ENCODE measurements at places on chromosomes 2 and 18.
A peak's percentile ranks its signal among the peaks of the same experiment; 100 is the strongest.

DNA sequence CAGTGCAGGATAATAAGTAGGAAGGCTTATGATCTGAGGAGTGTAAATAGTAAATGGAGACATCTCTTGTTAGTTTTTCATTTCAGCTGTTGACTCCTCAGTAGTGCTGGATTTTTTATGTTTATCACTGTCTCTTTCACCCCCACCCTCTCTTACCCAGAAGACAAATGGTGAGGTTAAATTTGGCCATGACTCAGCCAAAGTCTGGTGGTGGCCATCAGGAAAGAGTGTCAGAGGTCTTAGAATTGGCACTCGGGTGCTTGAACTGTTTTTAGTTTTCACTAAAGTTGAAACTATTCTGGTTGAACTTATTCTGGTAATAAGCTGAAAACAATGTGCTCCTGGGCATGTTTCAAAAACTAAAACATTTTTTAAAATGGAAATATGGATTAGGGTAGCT is 123.3 kb downstream of the FHOD3 start:
- H3K27me3 ChIP-seq = no peaks in the 10 kb centered on the region
- H3K4me3 ChIP-seq = no peak overlapping the region
- no peaks in the 10 kb centered on the region for H3K36me3 ChIP-seq
- DNase-seq = no peak

DNA sequence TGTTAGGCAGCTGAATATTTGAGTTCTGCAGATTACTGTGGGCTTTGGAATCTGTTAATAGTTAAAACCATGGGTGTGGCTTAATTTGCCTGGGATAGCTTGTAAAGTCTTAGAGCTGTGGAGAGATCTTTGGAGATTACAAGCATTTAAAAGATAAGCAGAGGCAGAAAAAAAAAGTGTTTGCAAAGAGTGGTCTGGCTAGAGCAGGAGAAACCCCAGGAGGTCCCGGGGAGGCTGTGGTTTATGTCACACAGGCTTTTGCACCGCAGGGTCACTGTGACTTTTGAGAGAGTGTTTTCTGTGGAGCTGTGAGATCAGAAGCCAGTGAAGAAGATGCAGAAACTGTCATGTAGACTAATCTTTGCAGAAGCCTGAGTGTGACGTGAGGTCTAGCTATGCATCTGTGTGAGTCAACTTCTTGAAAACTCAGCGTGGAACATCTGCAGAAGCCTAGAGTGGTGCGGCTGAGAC is 49.0 kb downstream of the SETBP1 start:
- peak; percentile 71 for DNase-seq
- H3K27me3 ChIP-seq = no peaks in the 10 kb centered on the region
- no peak overlapping the region for H3K27ac ChIP-seq
- peaks cover 25% of the 10 kb centered on the region for H3K4me1 ChIP-seq

- no peak overlapping the region for H3K27ac ChIP-seq
- no peaks in the 10 kb centered on the region for H3K27me3 ChIP-seq
- DNase-seq = no peak
- H3K36me3 ChIP-seq = no peaks in the 10 kb centered on the region
- H3K4me3 ChIP-seq = no peak overlapping the region
- no peaks in the 10 kb centered on the region for H3K4me1 ChIP-seq
These were observed 483.6 kb downstream of the EPHA4 start for GRCh38 chr2:221088506-221088905.

- peaks cover 39% of the 10 kb centered on the region for H3K4me1 ChIP-seq
- no peaks in the 10 kb centered on the region for H3K36me3 ChIP-seq
- H3K27ac ChIP-seq = no peak overlapping the region
- no peak overlapping the region for H3K4me3 ChIP-seq
- peak; percentile 19 for DNase-seq
These were observed 61.6 kb downstream of the ICOS start for GRCh38 chr2:203997980-203998809.

DNA sequence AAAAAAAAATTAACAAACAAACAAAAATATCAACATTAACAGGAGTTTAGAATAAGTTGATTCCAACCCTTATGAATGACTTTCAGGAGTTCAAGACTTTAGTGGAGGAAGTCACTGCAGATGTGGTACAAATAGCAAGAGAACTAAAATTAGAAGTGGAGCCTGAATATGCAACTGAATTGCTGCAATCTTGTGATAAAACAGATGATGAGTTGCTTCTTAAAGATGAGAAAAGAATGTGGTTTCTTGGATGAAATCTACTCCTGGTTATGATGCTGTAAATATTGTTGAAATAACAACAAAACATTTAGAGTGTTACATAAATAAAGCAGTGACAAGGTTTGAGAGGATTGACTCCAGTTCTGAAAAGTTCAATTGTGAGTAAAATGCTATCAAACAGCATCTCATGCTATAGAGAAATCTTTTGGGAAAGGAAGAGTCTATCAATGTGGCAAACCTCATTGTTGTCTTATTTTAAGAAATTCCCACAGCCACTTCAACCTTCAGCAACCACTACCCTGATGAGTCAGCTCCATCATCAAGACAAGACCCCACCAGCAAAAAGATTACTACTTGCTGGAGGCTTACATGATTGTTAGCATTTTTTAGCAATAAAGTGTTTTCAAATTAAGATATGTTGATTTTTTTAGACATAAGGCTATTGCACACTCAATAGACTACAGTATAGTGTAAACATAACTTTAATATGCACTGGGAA is 42.7 kb upstream of the TAF4B start:
- H3K36me3 ChIP-seq = no peaks in the 10 kb centered on the region
- no peak for DNase-seq
- H3K27ac ChIP-seq = no peak overlapping the region
- H3K27me3 ChIP-seq = no peaks in the 10 kb centered on the region
- H3K4me1 ChIP-seq = no peaks in the 10 kb centered on the region
- H3K4me3 ChIP-seq = no peak overlapping the region

GRCh38 chr2:178990533-178991241 is 59.2 kb downstream of the CCDC141 start:
- H3K36me3 ChIP-seq = no peaks in the 10 kb centered on the region
- no peak overlapping the region for H3K4me3 ChIP-seq
- no peaks in the 10 kb centered on the region for H3K4me1 ChIP-seq
- H3K27ac ChIP-seq = no peak overlapping the region
- H3K27me3 ChIP-seq = no peaks in the 10 kb centered on the region
- no peak for DNase-seq

DNA sequence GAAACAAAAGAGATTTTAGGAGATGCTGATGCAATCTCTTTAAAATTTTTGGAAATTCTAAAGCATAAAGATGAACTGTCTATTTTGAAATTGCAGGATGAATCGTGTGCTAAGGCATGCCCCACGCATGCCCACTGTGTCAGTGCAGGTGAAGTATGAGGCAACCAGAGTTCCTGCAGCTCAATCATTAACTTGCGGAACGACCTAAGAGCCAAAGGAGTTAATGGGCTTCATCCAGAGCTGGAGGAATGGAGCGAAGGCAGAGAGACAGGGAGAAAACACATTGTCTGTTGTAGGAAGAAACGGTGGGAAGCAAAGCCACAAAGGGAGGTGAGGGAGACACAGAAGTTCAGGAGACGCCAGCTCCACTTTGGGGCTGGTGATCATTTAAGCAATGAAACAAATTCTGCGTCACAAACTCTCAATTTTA is 265.2 kb downstream of the CCDC85A start:
- no peaks in the 10 kb centered on the region for H3K36me3 ChIP-seq
- no peak overlapping the region for H3K27ac ChIP-seq
- H3K4me1 ChIP-seq = no peaks in the 10 kb centered on the region
- H3K27me3 ChIP-seq = no peaks in the 10 kb centered on the region
- no peak overlapping the region for H3K4me3 ChIP-seq
- no peak for DNase-seq

DNA sequence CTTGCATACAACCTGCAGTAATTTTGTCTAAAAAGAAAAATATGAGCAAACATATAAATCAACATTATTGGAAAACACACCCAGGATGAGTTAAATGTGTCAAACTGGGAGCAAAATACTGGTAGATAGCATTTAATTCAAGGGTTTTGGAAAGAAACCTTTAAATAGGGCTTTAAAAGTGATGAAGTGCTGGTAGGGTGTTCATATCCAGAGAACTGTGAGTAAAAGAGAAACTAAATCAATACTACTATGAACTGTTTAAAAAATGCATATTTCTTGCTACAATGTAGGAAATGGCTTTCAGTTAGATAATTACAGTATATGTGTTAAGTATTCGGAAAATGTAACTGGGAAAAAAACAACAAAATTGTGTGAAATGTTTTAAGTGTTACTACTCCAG is 117.8 kb downstream of the ATAD2B start:
- H3K4me1 ChIP-seq = no peaks in the 10 kb centered on the region
- peaks cover 19% of the 10 kb centered on the region for H3K36me3 ChIP-seq
- no peak overlapping the region for H3K4me3 ChIP-seq
- no peak for DNase-seq

- no peak overlapping the region for H3K4me3 ChIP-seq
- no peak overlapping the region for H3K27ac ChIP-seq
- H3K4me1 ChIP-seq = peaks cover 5% of the 10 kb centered on the region
- peaks cover 2% of the 10 kb centered on the region for H3K27me3 ChIP-seq
These were observed 5.5 kb upstream of the RMDN2 start for GRCh38 chr2:37919631-37920032.

DNA sequence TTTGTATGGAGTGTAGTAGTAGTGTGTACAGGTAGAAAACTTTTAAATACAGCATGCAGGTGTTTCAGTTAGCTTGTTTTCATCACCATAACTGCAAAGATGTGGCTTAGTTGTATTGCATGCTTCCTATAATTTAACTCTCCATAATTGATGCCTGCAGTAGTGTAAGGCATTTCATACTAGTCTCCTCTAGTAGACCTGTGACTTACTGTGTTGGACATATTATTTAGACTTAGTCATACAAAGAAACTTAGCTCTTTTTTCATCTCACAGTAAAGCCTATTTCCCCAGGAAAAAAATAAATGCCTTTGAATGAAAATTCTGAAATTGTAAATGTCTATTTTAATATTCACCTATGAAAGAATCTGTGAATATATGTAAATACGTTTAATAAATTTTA is 52.8 kb upstream of the TWSG1 start:
- peaks cover 54% of the 10 kb centered on the region for H3K36me3 ChIP-seq
- no peak overlapping the region for H3K27ac ChIP-seq
- no peaks in the 10 kb centered on the region for H3K4me1 ChIP-seq
- no peaks in the 10 kb centered on the region for H3K27me3 ChIP-seq

DNA sequence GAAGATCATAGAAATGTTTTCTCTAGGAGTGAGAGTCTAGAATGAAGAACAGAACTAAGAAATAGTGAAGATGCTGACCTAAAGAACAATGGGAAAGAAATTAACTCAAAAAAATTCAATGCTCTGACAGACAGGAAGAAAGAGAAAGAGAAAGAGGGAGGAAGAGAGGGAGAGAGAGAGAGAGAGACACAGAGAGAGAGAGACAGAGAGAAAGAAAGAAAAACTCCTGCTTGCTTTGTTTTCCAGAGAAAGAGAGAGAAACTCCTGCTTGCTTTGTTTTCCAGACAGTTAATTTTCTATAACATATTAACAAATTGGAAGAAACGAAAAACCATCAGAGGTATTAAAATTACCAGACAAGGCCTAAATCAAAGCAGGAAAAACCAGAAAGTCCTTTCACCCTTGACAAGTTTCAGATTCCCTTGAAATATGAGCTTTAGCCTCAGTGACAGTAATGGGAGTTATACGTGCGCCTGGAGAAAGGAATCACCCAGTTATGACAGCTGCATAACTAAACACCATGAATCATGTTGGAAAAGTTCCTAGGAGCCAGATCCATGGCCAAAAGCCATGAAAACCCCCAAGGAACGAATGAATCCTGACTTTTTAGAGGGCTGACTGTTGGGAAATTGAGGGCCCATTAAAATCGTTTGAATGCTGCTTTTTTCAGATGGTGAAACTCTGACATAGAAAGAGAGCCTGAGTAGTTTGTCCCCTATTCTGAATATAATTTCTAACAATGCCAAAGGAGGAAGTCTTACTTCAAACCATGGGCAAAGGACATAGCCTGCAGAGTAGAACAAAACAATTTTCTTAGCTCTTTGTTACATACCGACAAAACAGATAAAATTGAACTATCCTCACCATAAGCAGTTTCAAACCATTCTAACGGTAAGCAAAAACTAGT is 228.6 kb upstream of the CHST9 start:
- no peaks in the 10 kb centered on the region for H3K27me3 ChIP-seq
- H3K4me1 ChIP-seq = no peaks in the 10 kb centered on the region
- H3K27ac ChIP-seq = no peak overlapping the region
- no peak for DNase-seq
- H3K4me3 ChIP-seq = no peak overlapping the region

- H3K27ac ChIP-seq = peak overlapping the region; percentile 50
- H3K36me3 ChIP-seq = no peaks in the 10 kb centered on the region
- no peak for DNase-seq
- no peaks in the 10 kb centered on the region for H3K27me3 ChIP-seq
These were observed 127.9 kb upstream of the LGALSL start for GRCh38 chr2:64325852-64326577.

- H3K36me3 ChIP-seq = no peaks in the 10 kb centered on the region
- H3K4me3 ChIP-seq = peak overlapping the region; percentile 31
- peaks cover 28% of the 10 kb centered on the region for H3K27me3 ChIP-seq
- no peak for DNase-seq
These were observed 40.4 kb upstream of the FAM124B start for GRCh38 chr2:224442071-224442967.

DNA sequence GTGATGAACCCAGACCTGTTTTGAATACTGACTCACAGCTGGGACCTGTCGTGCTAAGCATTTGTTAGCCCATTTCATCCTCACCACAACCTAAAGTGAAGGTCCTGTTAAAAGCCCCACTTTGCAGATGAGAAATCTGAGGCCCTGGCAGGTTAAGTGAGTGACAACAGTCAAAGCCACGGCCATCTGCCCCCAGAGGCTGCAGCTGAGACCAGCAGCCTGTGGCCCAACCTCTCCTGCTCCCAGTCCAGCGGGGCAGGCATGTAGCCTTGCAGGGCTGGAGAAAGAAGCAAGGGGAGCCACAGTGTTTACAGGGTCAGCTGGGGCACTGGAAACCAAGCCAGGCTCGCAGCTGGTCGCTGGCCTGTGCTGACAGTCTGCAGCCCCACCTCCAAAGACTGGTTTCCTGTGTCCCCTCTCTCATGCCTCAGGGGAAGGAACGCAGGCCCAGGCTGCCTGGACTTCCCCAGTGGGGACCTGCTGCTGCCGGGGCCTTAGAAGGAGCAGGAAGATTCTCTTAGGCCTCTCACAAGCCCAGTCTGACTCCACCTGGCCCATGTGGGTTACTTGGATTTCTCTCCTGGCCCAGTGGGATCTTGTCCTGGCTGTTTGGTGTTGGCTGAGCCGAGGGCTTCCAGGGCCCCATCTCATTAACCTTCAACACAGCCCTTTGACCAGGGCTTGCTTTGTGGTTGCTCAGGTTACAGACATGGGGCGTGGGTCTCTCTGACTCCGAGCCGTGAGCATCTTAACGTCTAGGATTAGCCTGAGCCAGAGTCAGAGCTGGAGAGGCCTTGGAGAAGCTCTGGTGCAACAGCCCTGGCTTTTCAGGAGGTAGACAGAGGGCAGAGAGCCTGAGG is 1.7 kb downstream of the INPP5D start:
- peak overlapping the region; percentile 81 for H3K27ac ChIP-seq
- peak; percentile 58 for DNase-seq
- H3K36me3 ChIP-seq = peaks cover 31% of the 10 kb centered on the region

All from CD4-positive, alpha-beta T cell (primary cell).